ENCODE measurements at places on chromosomes 7 and 10. TPM values are rescaled to one million over a fixed set of nuclear protein-coding genes. Genes with fewer than 3 reads are reported as not detected.

- DNase-seq, result no peak
Observed at GRCh38 chr10:130016993-130017630, 53.0 kb upstream of the EBF3 start.

DNA sequence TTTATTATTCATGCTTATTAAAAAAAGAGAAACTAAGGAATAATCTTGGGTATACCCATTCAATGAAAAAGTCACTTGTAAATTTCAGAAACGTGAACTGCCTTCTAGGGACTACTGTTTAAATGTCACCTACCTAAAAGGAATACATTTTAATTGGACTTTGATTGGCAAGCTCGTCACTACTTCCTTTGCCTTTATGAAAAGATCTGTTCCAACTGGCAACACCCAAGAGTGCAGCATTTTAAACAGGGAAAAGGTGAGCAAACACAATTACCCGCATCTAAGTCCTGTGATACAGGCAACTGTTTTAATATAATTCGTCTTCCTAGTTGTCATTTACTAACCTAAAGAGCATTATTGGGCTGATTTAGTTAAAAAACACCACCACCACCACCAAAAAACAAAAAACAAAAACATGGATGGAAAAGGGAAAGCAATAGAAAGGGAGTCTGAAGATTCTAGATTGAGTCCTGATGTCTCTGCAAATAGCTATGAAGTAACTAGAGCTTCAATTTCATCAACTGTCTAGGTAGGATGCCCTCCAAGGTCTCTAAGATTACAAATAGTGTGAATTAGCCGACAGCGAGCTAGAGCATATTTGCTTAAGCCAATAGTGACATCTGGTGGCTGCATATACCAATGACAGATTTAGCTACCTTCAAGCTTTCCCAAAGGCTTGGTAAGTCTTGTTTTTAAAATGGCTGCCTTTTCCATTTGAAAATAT, 33.8 kb upstream of the ICA1 start:
- no peak for DNase-seq

Gene ERVW-1
- total RNA-seq, result not detected

GRCh38 chr10:11197878-11198277, 180.2 kb downstream of the CELF2 start:
- no peak for DNase-seq

DNA sequence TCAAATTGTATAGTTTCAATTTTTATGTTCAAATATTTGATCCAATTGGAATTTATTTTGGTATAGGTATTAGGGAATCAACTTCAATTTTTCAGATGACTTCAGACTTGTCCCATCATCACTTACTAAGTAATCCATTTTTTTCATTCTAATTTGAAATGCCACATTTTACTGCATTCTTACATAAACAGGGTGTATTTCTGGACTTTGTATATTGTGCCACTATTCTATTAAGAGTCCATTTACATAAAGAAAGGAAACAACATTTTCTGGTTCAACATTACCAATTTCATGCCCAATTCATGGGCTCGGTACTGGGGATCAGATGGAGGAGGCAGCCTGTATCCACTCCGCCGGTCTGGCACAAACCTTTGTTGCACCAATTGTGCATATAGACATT, 15.8 kb downstream of the ECD start:
- DNase-seq, result no peak

Measured in ovary (tissue), 10 donors.